Renal cortex interstitium (tissue), 15 donors: ENCODE measurements at places on chromosomes 5 and 9.

- DNase-seq, result no peak
Observed at GRCh38 chr9:112439825-112440224, 46.8 kb upstream of the KIAA1958 start.

DNA sequence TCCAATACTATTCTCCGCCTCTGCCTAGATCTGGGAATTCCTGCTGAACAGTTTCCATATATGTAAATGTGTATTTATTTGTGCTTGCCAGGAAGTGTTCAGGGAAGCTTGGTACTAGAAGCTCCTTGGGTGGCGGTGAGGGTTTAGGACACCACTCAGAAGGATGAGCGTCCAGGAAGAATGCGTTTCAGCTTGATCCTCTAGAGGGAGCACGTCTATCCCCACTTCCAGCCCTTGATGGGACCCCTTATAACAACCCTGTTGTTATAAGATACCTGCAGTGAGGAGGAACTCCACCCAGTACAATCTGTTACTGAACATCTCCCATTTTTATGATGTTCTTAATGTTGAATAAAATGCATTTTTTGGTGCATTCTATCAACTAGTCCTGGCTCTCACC lies 88.9 kb downstream of the CYFIP2 start:
- DNase-seq, result no peak

DNA sequence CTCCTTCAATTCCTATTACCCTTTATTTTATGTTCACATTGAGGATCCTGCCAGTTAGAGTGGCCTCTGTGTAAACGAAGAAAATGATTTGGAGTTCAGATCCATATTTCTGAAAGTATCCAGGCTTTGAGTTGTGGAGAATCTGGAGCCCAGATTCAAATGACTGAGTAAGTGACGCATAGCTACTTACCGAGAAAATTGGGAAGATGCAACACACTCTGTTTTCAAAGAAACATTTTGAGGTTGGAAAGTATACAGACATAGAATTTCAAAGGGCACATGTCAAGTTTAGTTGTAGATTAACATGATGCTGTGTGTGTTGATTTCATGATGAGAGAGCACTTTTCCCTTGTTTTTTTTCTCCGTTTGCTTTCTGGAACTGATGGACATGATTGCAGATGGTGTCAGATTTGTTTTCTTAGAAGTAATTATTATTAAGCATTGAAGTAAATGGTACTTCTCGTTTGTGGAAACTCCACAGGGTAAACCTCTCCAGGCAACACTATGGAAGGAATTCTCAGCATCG lies 148.1 kb downstream of the KDM4C start:
- no peak for DNase-seq

DNA sequence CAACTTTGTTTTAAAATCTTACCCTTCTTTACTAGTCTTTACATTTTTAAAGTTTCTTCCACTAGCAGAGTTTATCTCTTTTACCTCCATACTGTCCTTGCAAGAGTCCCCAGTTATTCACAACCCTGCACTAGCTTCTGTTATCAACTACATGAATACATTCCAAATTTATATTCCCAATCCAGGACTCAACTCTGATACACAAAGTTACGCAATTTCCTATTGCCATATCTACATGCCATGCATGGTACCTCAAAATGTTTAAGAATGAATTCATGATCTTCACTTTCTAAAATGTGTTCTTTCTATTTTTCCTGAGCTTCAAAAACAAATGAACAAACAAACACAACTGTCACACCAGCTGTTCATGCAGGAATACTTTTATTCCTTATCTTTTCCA lies 668.7 kb downstream of the CDH18 start:
- DNase-seq, result no peak

DNA sequence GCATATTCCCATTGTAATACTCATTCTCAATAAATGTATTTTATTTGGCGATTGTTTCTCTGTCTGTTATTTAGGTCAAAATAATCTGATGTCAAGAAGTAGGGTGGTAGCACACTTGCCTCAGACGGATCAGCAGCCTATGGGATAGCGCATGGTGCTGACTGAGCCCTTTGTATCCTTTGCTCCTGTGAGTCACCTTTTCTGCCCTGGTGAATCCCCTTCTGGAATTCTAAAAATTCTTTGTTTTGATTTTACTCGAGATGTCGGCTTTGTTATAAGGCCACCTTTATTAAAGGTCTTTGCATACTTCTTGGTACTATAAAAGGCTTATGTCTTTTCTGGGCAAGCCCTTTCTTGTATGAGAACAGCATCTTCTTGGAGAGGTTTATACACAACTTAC lies 1187.8 kb downstream of the CDH9 start:
- no peak for DNase-seq

GRCh38 chr5:76046741-76047140 lies 36.4 kb upstream of the SV2C start:
- no peak for DNase-seq

GRCh38 chr9:118230329-118230728 lies 526.1 kb downstream of the TLR4 start:
- DNase-seq, result no peak

DNA sequence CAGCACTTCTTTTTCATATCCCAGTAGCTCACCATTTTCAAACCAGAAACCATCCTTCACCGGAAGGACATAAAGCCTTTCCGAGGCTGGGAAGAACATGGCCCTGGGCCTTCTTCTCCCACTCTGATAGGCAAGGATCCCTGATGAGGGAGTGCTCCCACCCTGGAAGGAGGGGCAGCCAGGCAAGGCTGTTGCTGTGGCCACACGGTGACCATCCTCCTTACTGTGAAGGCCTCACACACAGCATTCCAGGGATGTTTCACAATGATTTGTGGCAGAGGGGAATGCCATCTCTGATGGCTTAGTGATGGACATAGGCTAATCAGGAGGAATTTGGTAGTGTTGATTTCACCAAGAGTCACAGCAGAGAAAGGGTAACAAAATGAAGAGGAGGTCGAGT lies 130.7 kb downstream of the ADAMTS12 start:
- DNase-seq, result no peak

GRCh38 chr5:115369430-115370144 lies 73.1 kb upstream of the CCDC112 start:
- DNase-seq, result no peak

- DNase-seq, result no peak
Observed at GRCh38 chr9:126165755-126166154, 160.9 kb upstream of the MVB12B start.

DNA sequence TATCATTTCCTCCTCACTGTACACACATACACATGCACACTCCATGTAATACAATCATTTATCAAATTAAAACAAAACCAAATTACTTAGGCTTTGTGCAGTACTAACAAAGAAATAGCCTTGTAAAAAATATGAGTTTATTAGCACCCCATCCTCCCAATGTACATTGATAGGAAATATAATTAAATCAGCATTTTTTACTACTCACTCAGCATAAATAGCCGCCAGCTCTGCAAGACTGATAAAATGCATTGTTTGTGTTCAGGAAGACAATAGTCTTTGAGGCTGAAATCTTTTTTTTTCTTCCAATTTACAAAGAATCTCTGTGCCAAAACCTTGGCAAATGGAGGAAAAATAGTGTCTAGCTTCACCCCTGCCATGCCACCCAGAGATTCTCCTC lies 497.6 kb upstream of the ADAMTS16 start:
- no peak for DNase-seq

- DNase-seq, result no peak
Observed at GRCh38 chr5:177097016-177097985, 10.6 kb downstream of the FGFR4 start.

- DNase-seq, result no peak
Observed at GRCh38 chr5:132300577-132301343, 6.6 kb downstream of the SLC22A4 start.
